Fibroblast of villous mesenchyme (primary cell): ENCODE measurements at places on chromosomes 7 and 10.
A peak's percentile ranks its signal among the peaks of the same experiment; 100 is the strongest.

DNA sequence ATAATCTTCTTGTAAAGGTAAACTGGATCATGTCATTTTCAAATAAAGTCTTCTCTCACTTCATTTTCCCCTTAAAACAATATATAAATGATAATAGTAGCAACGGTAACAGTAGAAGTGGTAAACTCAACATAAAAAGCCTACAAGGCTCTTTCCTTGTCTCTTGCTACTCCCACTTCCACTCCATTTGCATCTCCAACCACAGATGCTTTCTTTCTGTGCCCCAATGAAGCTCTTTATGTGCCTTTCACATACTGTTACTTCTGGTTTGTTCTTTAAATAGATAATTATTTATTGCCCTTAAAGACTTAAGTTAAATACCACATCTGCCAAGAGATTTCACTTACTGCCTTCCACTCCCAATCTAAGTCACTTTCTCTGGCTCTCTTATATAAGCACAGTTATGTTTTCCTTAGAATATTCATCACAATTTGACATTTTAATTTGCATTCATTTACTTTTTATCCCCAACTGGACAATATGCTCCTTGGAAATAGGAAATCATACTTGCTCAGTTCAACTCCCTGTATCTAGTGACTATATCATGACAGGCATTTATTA lies 149.9 kb downstream of the CRPPA start:
- no peak for DNase-seq

DNA sequence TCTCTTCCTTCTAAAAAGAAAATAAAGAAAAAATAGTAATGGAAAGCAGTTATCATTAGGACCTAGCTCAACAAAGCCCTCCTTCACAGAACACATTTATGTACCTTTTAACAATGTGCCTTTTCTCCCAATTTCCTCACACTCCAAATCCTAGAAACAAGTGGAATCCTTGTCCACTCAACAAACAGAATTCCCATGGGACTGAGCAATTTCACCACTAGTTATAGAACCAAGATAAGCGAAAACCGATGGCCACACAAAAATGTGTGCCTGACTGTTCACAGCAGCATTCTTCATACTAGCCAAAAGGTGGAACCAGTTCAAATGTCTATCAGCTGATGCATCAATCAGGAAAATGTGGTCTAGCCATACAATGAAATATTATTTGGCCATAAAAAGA lies 17.3 kb downstream of the DCLRE1C start:
- no peak for DNase-seq

GRCh38 chr10:69673521-69673920 lies 43.5 kb downstream of the FAM241B start:
- no peak for DNase-seq

DNA sequence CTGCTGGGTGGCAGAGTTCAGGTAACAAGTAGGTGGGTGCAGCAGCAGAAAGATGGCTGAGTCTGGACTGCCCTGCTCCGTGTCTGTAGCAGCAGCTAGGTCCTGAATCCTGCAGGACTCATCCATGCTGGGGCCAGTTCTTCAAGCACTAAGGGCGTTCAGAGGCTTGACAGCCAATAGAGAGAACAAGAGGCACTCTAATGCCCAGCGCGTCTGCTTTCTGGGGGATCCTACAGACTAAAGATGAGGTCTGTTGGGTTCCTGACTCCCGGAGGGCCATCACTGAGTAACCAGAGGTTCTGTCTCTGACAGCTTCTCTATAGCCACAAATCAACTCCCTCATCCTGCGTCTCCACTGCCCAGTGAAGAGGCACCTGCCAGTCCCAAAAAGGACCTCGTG lies 125.5 kb downstream of the PTPN20 start:
- no peak for DNase-seq

GRCh38 chr7:34756025-34756437 lies 98.0 kb downstream of the NPSR1 start:
- DNase-seq = no peak

GRCh38 chr7:151648429-151648828 lies 128.7 kb upstream of the RHEB start:
- DNase-seq = no peak

GRCh38 chr7:868189-868486 lies 8.2 kb upstream of the GET4 start:
- DNase-seq = no peak

GRCh38 chr10:130740915-130741750 lies 570.4 kb downstream of the TCERG1L start:
- no peak for DNase-seq

GRCh38 chr7:96697822-96698221 lies 11.8 kb downstream of the SEM1 start:
- no peak for DNase-seq

DNA sequence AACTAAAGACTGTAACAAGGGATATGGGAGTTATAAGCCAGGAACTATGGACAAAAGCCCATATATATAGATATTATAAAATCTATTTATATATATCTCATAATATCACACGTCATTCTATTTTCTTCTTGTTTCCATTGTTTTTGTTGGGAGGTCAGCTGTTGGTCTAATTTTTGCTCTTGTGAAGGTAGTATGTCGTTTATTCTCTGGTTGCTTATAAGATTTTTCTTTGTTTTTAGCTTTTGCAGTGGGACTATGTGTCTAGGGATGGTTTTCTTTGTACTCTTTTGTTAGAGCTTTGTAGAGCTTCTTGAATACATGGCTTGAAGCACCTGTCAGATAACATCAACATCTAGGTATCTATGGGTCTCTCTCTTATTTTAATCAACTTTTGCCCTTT lies 14.0 kb downstream of the ARL4A start:
- no peak for DNase-seq

DNA sequence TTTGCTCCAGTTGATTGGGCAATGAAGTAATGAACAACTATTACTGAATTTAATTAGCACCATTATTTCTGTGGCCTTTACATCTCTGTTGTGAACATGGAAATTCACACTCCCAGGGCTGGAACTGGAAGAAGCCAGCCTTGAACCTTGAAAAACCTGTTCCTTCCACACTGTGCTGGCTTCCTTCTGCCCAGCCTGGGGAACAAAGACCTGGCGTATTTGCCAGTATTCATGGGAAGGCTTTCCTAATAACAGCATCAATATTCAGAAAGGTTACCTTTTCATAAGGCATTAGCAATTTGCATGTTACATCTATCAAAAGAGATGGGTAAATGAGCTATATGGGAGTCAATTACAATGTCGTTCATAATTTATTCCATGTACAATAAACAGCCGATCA lies 1.3 kb downstream of the C10orf90 start:
- DNase-seq = no peak

DNA sequence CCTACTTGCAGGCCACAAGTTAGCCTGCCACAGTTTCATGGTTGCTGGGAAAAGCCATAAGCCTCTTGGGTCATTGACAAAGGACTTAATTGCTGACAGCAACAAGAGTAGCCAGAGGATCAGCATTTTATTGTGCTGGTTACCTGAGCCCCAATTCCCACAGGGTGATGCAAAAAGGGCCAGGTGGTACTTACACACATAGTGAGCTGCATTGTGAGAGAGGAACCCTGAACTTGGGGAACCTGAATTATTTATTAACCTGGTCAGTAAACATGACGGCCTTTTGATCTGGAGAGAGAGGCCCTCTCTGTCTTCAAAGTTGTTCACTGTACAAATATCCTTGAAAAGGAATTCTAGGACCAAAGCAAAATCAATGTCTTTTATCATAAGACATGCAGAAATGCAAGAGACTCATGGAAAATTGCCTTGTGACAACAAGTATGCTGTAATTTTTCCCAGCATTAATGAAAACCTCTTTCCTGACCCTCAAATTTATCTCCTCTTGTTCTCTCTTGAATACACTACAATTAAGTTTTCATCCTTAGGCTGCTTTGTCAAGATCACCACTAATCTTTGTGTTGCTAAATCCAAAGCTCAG lies 102.9 kb upstream of the PHYHIPL start:
- DNase-seq = no peak

- DNase-seq = no peak
These were observed 1361.7 kb downstream of the XPNPEP1 start for GRCh38 chr10:108561649-108562048.

GRCh38 chr10:77611221-77611620 lies 26.4 kb downstream of the KCNMA1 start:
- DNase-seq = no peak

GRCh38 chr7:130649004-130649790 lies 19.4 kb downstream of the COPG2 start:
- peak; percentile 81 for DNase-seq

GRCh38 chr10:26310361-26310760 lies 93.8 kb downstream of the GAD2 start:
- no peak for DNase-seq

DNA sequence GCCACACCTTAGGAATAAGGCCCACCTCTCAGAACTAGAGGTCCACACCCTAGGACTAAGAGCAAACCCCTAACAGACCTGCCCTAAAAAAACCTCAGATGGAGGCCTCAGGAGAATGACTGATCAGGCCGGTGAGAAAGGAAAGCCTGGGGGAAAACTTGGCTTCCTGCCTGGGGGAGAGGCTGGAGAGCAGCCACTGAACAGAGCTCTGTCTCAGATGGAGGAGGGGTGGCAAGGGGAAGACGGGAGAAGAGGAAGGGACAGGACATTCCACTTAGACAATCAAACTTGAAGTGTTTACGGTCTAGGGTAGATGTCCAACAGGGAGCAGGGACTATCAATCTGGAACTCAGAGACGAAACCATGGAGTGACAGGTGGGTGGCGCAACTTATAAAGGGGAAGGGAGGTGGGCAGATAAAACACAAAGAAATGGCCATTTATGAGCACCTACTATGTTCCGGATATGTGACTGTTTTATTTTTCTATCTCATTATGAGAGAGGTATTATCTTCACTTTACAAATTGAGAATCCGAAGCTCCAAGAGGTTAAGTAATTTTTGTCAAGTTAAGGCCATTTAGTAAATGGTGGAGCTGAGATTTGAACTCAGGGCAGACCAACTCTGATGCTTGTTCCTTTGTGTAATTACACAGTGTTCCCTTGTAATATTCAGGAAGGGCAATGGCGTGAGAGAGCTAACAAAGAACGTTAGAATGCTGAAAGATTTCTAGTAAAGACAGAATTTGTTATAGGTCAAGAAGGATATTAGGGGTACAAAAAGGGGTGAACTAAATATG lies 82.6 kb downstream of the DNMBP start:
- DNase-seq = peak; percentile 49

- no peak for DNase-seq
These were observed 5.5 kb downstream of the ZNF503 start for GRCh38 chr10:75395932-75396630.

- DNase-seq = no peak
These were observed 5.6 kb downstream of the UROS start for GRCh38 chr10:125817337-125817946.

GRCh38 chr7:7943951-7944350 lies 24.6 kb upstream of the GLCCI1 start:
- DNase-seq = no peak

- DNase-seq = no peak
These were observed 192.7 kb downstream of the MLLT10 start for GRCh38 chr10:21726601-21727225.

GRCh38 chr7:54904130-54904529 lies 114.7 kb upstream of the EGFR start:
- DNase-seq = peak; percentile 92

DNA sequence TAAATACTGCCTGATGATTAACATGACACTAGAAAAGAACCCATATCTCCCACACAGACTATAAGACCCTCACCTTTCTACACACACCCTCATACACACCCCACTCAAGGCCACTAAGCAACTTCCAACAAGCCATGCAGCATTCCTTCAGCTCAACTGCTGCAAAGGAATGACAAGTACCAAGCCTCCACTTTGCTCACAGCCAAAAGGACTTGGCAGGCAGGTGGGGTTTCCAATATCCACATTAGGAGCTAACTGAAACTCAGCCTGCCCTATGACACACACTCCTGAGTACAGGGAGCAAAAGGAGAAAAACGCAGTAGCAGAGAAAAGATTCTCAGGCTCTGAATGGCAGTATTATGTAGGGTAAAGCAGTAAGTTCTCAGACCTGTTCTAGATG lies 13.4 kb downstream of the USP54 start:
- DNase-seq = no peak

DNA sequence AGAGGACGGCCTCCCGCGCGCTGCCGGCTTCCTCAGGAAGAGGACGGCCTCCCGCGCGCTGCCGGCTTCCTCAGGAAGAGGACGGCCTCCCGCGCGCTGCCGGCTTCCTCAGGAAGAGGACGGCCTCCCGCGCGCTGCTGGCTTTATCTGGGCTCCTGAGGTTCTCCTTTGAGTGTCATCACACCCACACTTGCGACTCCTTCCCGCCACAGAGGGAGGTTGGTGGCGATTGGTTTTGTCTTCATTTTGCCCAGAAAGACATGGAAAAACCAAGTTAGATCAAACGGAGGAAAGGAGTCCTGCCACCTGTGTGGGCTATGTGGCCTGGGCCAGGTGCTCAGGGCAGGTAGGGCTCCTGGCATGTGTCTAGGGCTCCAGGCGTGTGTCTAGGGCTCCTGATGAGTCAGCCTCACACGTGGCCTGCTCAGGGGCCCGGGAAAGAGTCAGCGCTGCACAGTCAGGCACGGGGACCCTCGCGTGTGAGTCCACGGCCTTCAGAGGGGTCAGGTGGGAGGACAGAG lies 138.0 kb downstream of the VIPR2 start:
- no peak for DNase-seq

DNA sequence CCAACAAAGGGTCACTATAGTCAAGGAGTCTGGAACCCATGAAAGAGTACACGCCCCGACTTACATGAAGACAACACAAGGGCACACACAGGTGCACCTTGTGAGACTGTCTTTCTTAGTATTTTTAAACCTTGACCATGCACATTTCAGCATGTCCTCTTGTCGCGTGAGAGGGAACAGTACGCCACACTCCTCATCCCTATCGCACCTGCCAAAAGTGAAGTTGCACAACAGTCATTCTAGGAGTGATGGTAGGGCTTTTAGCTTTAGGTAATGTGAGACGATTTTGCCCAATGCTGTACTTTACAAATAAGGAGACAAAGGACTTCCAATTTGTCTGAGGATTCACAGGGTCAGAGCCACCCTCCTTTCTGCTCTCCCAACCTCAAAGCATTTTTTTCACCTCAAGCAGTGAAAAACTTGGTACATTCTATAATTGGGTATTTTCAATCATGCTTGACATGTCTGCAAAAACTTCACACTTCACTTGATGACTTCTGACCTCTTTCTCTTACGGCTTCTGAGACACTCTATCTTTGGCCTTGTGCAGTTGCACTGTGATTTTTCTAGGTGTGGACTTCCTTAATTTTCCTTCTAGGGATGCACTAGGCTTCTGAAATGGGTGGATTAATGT lies 173.9 kb upstream of the GRB10 start:
- no peak for DNase-seq

GRCh38 chr7:135713836-135714470 lies 14.0 kb downstream of the SLC13A4 start:
- DNase-seq = no peak

- DNase-seq = peak; percentile 17
These were observed at the start of gene NRCAM for GRCh38 chr7:108455998-108456677. NRCAM (minus strand) TSS chr7:108456436; CDS start chr7:108240064, 216,372 bp downstream.
